Cerebellar nuclear complex (tissue), 1 donor: ENCODE measurements at places on chromosomes 1 and 21.

DNA sequence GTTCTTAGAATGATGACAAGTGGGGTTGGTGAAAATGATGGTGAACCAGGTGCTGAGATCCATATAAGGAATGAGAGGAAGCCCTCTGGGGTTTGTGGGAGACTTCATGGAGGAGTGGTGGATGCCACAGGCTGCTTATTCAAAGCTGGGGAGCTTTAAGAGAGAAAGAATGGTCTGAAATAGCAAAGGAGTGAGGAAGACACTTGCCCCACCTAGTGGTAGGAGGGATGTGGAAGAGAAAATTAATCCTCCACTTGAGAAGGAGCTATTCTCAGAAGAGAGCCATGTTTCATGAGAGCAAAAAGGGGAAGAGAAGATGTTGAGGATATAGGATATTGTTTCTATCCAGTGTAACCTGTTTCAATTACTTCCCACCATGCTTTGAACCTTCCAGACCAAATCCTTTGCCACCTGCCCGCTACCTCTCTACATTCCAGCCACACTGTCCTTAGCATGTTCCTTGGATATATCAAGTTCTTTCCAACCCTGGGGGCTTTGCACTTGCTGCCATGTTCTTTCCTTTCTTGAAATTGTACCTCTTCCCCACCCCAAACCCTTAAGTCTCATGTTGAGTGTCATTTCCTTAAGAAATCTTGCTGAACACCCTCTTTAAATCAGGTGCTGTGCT lies 19.6 kb upstream of the ZNF648 start:
- no peak for DNase-seq

DNA sequence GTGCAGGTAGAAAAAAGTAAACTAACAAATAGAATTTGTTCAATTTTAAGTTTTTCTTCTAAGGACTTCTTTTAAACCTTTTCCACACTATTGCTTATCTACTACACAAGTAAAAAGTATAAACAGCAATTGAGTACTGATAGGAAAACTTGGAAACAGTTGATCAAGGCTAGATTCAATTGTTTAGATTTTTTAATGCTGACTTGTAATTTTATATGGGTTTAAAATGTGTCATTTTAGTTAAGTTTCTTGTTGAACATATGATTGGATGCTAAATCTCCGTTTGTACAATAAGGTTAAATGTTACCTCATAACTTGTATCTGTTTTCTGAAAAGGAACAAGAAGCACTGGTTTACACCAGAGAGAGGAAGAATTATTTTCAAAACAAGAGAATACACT lies 5.5 kb downstream of the SASS6 start:
- no peak for DNase-seq

DNA sequence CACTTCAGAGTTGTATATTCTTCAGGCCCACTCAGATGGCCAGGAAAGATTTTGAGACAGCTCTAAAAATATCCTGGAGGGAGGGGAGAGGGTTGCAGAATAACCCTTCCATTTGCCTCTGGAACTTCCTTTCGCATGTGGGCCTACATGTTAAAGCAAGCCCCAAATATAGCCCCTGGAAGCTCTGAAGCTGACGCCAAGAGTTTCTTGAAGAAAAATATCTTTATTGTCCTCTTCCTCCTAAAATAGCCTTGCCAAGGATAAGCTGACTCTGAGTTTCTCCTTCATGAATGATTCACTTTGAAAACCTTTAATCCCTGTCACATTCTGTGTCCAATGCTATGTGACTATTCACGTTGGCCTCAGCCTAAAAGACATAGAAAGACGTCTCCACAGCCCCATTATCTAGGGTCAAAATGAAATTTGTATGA lies 6.4 kb downstream of the C1orf116 start:
- DNase-seq = no peak

GRCh38 chr1:213858581-213858980 lies 129.2 kb upstream of the PROX1 start:
- DNase-seq = no peak

- peak; percentile 40 for DNase-seq
These were observed 21.5 kb downstream of the STPG1 start for GRCh38 chr1:24391882-24392603.

DNA sequence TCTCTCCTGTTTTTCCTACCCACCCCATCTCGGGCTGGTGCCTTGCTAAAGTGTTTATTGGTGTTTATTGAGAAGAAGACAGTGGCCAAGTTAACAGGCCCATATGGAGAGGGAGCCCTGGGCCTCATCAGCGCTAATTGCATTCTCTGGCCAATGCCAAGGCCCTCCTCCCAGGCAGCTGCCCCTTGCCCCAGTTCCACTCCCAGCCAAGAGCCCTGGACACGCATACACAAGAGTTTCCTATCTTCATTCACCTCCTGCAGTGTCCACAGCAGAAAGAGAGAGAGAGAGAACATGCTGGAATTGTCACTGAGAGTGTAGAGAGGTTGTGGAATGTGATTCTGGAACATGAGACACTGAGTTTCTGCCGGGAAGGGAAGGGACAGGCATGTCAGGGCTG lies 25.4 kb upstream of the VWA5B1 start:
- DNase-seq = no peak

GRCh38 chr21:46454634-46455390 lies 3.9 kb upstream of the DIP2A start:
- no peak for DNase-seq

DNA sequence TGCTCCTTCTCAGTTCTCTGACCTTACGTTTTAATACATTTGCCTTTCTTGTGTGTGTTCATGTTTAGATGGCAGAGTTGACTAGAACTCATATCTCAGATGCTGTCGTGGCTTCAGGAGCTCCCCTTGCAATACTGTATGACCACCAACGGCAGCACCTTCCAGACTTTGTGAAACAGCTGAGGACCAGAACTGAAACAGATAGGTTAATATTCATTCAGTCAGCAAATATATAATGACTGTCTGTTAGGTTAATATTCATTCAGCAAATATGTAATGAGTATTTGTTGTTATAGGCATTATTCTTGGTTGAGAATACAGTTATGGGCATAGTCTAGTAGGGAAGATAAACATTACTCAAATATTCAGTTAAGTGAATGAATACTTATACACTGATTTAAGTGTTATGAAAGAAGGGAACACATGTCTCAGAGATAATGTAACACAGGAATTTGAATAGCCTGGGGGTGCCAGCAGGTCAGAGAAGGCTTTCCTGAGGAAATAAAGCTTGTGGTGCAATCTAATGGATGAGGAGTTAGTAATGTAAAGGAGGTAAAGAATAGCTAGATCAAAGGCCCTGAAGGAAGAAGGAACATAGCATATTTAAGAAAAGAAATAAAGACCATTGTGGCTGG lies 88.5 kb downstream of the CEP350 start:
- DNase-seq = no peak

GRCh38 chr1:4298361-4299083 lies 355.9 kb upstream of the AJAP1 start:
- DNase-seq = no peak

DNA sequence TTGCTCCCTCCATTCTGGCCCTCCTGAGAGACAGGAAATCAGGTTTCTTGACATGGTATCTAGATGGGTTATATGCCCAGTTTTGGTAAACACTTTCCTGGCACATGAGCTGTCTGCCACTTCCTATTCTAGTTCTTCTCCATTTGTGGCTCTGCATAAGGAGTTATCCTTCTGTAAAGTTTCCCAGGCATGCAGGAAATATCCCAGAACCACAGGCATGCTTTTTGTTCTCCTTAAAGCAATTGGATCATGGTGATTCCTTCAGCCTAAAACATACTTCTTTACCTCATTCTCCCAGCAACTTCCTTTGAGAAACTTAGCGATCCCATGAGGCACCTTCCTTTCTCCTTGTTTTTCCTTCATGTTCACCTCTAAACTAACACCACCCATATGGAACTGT lies 199.8 kb downstream of the CRB1 start:
- DNase-seq = no peak

DNA sequence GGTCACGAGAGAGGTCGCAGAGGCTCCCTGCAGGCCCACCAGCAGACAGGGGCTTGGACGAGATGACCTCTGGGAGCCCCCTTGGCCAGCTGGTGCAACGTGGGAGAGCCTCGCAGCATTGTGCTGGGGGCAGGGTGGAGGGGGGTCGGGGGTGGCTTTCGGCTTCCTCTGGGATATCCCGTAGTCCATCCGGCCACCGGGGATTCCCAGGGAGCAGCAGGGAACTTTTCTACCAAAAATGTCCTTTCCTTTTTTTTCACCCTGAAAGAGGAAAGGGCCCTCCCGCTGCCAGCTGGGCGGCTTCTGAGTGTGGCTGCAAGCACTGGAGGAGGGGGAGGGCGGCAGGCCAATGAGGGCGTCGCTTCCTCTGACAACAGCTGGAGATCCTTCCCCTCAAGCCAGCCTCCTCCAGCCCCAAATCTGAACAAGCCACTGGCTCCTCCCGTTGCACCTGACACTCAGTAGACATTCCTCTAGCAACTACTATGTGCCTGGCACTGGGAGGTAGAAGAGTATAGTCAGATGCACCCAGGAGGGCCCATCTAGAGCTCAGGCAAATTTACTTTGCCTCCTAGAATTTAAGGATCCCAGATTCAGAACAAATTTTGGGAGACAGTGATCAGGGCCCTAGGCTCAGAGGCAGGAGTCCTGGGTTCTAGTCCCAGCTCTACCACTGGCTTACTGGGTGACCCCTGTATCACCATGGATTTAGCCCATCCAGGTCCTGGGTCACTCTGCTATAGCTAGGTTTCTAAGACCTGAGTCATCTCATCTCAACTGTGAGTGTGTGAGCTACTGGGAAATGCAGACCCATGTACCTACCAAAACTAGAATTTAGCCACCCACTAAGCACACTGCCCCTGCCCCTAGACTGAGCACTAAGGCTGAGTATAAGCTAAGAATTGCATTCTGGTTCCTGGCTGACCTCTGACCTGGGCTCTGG lies 2.7 kb downstream of the MOB3C start:
- DNase-seq = no peak

GRCh38 chr1:32111789-32112188 lies 3.9 kb downstream of the KPNA6 start:
- no peak for DNase-seq
